Activated CD4-positive, alpha-beta T cell treated with anti-CD3 and anti-CD28 coated beads, Interleukin-2, amount 10 ng/mL, durations not matched to agents 7 days and 5 days (primary cell): ENCODE measurements at places on chromosomes 5 and 9.

DNA sequence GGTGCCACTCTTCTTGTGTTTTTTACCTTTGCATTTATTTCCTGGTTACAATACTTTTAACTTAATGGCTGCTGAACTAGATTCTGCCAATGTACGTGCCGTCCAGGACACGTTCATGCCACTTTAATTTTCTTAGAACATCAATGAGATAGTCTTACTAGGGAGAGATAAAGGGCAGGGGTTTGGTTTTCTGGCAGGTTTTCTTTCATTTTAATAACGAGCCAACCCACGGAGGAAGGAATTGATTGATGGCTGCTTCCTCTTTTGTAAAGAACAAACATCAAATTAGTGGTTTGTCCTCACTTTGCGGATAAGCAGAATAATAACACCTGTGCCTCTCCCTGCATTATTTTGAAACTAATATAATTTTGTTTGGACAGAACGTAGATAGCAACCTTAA, 135.7 kb downstream of the DOCK8 start:
- no peak for DNase-seq

GRCh38 chr5:78689540-78690252, 41.1 kb upstream of the LHFPL2 start:
- DNase-seq = no peak

- DNase-seq = no peak
Observed at GRCh38 chr9:69502671-69503301, 169.4 kb downstream of the APBA1 start.

GRCh38 chr9:114774524-114774923, 31.3 kb downstream of the TNFSF15 start:
- DNase-seq = no peak

DNA sequence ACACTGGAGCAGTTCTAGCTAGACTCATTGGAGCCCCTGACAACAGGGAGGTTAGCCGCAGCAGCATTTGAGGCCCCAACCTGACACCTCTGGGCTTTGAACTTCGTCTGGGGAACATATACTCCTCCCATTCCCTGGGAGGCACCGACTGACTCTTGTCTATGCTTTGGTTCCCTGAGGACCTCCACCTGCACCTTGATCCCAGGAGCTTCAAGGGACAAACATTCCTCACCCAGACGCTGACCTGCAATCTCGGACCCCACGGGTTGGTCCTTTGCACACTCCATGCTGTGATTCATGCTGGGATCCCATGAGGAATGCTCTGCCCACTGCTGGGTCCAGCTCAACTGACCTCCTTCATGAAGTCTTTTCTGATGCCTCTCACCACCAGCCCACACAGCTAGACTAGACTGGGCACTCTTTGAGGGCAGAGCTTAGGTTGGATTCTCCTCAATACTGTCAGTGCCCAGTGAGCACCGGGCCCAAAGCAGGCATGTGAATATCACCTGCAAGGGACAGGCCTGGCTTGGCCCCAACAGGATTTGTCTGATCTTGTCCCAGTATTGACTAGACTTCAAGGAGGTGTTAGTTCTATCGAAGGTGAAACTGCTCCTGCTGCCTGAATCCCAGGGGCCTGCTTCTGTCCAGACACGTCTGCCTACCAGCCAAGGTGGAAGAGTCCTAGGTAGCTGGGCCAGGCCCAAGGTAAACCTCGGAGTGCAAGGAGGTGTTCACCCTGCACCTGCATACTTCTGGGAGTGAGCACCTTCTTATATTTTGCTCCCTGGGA, 51.8 kb upstream of the ZBTB43 start:
- no peak for DNase-seq

DNA sequence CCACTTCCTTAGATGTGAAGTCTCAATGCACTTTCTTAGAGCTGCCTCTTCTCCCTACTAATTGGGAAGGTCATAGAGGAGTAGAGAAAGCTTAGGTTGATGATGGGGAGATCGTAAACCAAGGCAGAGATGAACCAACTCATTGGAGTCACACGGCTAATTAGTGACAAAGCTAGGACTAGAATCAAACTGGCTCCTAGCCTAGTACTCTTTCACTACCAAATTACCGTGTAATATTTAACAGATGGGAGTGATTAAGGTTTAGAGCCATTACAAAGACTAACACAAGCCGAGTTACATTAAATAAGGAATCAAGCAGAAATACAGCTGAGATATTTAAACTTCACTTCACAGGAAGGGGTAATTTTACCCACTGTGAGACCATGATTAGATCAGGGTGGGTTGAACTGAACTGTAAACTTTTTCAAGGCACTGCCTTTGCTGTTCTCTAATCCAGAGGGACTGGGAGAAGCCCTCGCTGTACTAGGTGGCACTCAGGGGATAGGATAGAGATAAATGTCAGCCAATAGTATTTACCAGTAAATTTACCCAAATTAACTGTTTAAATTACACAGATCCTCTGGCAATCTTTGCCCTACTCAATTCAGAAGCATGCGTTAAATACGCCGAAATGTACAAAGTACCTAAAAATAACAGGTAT, 166.4 kb upstream of the PIK3R1 start:
- no peak for DNase-seq

DNA sequence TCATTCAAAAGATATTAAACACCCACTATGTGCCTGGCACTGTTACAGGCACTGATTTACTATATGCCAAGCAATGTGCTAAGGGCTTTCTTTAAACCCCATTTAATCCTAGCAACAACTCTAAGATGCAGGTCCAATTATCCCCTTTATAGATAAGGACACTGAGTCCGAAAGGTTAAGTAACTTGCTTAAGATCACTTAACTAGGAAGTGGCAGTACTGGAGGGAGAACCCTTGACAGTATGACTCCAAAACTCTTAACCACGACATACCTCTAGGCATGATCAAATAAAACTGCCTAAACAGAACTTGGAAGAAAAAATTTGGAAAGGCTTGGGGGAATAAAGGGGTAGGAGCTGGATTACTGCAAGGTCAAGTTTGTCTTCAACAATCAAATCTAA, 1.7 kb downstream of the RAB14 start:
- no peak for DNase-seq

GRCh38 chr9:111179577-111179976, 141.3 kb upstream of the LPAR1 start:
- no peak for DNase-seq
